ENCODE measurements at places on chromosomes 6 and 20.

GRCh38 chr6:166454692-166455515 is 72.2 kb upstream of the MPC1 start:
- no peak for ATAC-seq

- no peak for ATAC-seq
Measured at GRCh38 chr6:15444081-15444731, 198.3 kb downstream of the JARID2 start.

- no peak for ATAC-seq
Measured at GRCh38 chr6:111803804-111804203, 69.4 kb downstream of the FYN start.

DNA sequence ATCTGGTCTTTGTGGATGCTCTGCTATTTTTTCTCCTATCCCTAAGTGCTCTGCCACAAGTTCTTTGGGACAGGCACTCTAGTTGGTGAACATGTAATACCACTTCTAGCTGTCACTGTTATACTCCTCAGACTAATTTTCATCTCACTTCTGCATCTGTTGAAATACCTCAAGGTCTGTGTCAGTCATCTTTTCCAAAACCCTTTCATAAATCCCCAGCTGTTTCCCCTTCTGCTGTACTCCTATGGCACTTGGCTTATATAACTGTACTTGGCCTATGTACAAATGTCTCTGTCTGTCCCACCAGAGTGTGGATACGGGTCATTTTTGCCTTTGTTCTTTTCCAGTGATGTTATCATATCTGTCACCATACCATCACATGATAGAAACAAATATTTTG is 124.2 kb downstream of the FHL5 start:
- ATAC-seq = no peak

GRCh38 chr6:14085176-14085787 is 32.3 kb upstream of the CD83 start:
- ATAC-seq = no peak

DNA sequence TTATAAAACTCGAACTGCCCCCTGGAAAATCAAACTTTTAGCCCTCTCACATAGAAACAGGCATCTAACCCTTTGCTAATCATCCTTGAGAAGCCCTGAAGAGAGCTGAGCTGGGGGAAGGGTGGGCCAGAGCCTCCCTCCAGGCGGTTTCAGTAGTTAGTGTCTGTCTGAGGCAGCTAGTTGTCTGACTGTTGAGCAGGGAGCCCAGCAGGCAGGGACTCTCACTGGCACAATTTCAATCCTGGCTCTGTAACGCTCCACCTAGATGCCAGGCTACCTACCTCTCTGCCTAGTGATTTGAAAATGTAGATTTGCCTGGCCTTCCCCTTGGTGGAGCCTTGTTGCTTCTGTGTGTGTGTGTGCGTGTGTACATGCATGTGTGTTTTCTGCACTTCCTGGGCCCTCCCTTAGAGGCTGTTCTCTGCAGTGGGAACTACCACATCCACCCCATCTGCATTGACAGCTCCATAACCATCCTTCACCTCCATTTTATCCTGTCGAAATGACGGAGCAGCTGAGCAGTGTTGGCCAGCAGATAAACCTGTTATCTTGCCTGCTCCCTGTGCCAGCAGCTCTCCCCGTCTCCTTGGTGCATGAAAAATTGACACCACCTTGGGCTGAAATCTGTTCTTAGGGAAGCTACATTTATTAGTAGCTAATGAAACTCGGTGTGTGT is 69.6 kb upstream of the VSTM2L start:
- ATAC-seq = no peak

- no peak for ATAC-seq
Measured at GRCh38 chr20:2619961-2620595, 32.4 kb upstream of the NOP56 start.

DNA sequence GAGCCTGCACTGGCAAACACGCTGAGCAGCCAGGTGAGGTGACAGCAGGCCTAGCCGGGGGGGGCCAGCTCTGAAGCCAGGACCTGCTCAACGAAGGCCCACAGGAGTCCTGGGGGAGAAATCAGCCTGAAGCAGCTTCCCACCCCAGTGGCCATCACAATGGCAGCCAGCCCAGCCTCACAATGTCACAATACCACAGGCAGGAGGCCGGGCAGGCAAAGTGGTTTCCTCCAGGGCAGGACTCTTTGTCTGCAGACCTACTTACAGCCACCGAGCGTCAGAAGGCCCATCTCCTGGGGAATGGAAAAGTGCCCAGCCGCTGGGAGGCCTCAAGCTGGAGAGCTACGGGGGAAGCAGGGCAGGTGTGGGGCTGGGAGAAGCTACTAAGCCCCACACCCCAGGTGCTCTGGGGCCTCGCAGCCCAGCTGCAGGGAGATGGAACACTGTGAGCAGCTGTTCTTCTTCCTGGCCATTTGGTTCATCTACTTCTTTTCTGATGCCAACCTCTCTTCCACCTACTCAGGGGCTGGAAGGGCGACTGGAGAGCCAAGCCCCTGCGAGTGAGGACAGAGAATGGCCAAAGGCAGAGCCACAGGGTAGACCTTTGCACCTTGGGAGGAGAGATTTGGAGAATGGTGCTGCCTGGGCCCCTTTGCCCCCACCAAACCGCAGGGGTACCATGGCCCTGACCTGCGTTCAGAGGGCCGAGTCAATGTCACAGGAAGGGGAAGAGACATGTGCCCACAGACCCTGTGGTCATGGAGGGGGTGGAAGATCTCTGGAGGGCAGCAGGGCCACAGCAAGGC is 22.3 kb upstream of the AVP start:
- ATAC-seq = no peak

GRCh38 chr6:16095180-16095579 is 33.7 kb upstream of the MYLIP start:
- no peak for ATAC-seq

DNA sequence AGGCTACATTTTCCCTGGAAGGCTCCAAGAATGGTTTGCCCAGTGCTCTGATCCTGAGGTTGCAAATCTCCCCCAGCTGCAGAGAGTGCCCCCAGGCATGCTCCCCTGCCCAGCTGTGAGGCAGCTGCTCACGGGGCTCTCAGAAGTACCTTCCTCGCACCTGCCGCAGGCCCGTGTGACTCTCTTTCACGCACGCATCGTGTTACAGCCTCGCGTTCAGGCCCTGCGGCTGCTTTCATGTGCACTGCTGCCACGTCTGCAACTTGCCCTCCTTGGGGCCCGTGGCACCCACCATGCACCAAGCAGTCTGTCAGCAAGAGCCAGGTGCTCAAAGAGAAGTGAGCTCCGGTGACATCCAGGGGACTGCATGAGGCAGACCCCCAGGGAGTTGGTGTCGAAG is 28.6 kb upstream of the SPO11 start:
- no peak for ATAC-seq

DNA sequence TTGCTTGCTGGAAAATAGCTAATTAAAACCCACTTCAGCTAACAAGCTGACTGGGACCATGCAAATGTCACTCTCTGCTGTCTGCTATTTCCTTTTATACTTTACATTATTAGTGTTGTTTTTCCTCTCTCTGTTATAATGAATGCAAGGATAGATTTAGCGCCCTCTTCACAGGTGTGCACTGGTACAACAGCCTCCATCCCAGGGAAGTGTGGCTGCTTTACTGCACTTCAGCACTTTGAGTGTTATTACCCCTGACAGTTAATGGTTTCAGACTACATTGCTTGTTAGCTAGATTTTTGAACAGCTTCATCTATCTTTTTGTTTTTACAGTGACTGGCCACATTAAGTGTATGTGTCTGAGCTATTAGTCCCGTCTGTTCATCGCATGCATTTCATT is 405.7 kb downstream of the RNF144B start:
- no peak for ATAC-seq

DNA sequence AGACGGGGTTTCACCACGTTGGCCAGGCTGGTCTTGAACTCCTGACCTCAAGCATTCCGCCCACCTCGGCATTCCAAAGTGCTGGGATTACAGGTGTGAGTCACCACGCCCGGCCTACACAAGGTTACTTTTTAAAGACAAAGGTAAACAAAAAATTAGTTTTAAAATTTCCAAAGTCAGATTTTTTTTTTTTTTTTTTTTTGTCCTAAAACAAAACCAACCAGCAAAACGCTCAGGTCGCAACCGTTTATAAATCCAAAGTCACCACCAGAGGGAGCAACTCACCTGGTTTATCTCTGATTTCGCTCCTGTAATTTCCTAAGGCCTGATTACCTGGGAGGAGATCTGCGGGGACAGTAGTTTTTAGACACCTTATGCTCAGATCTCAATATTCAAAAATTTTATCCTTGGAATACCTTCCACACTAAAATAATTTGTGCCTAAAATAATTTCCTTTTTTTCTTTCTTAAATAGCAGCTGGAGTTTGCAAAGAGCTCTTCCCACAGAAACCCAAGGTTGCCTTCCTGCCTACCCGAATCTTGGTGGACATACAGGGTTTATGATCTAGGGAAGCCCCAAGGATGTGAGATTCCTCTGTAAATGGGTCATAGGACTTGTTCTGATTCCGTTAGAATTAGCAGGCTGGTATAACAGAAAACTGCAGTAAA is 19.8 kb upstream of the TREM1 start:
- ATAC-seq = peak; percentile 33

- no peak for ATAC-seq
Measured at GRCh38 chr6:122872311-122872710, 83.3 kb downstream of the SMPDL3A start.

DNA sequence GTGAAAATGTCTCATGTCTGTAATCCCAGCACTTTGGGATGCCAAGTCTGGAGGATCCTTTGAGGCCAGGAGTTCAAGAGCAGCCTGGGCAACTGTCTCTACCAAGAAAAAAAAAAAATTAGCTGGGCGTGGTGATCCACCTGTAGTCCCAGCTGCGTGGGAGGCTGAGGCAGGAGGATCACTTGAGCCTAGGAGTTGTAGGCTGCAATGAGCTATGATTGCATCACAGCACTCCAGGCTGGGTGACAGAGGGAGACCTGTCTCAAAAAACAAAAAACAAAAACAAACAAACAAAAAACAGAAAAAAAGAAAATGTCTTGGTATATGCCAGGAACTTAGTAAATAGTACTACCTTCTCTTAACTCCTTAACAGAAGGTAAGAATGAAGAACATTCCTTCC is 31.4 kb upstream of the TMEM14A start:
- ATAC-seq = no peak

DNA sequence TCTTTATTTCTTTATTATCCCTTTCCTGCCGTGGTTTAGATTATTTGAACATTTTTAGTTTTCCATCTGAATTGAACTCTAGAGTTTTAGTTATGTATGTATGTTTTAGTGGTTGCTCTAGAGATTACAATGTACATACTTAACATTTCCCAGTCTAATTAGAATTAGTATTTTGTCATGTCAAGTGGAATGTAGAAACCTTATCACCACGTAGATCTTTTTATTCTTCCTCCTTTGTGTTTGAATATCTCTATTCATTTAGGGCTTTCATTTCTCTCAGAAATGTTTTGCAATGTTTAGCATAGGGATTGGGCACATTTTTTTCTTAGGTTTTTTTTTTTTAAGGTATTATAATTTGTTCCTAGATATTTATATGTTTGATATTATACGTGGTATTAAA is 73.1 kb upstream of the EZR start:
- no peak for ATAC-seq

- ATAC-seq = no peak
Measured at GRCh38 chr6:166346965-166347364, 4.6 kb upstream of the SFT2D1 start.

DNA sequence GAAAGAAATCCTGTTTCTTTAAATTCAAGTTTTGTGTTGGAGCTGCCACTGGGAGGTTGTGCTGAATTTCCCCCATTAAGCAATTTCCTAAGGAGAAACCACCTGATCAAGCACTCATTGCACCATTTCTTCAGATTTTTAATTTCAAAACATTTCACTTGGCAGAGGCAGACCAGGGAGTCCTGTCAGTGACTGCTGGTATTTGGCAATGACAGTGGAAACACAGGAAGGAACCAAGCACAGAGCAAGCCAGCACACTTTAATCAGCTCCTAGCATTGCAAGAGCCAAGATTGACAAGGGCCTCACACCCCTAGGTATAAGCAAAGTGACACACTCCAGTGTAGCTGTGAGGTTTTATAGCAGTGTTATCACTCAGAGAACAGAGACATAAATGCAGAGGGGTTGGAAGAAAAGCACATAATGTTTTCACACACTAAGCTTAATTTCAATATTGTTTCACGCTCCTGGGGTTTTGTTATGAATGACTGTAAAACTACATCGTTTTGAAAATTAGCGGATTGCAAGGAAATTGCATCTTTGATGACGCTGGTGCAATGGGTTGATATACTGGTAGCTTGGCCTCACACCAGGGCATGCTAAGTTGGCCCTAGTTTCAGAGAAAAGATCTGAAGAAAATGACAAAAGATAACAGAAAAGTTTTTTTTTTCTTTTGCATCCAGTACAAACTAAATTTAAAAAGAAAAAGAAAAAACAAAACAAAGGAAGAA is 768.4 kb downstream of the TFAP2A start:
- no peak for ATAC-seq

- ATAC-seq = no peak
Measured at GRCh38 chr6:131660195-131660594, 23.1 kb downstream of the ENPP3 start.

DNA sequence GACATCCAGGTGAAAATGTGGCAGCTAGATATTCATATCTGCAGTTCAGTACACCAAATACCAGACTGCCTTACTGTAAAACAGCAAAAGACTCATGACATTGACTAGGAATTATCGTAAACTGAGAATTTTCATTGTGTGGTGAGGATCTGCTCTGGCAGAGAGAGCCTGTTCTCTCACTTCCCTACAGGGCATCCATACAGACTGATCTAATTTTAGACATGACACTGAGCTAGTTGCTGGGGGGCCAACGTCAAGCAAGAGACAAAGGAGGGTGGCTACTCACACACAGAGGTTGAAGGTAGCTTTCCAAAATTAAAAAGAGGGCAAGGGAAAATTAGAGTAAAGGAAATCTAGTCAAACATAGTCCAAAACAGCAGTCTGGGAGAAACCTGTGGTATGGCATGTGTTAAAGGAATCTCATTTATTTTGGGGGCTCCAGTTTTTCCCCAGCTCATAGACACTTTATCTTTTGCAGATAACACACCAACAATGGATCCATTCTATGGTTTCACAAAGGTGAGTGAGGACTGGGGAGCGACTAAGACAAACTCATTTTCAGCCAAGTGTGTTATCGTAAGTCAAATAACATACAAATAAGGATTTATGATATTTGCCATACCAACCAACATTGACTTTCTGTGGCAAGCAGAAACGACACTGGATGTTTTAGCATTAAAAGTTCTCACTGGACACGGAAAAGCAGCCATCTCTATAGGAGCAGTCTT is 36.6 kb upstream of the NHSL1 start:
- ATAC-seq = no peak

All from activated CD4-positive, CD25-positive, alpha-beta regulatory T cell treated with anti-CD3 and anti-CD28 coated beads, Interleukin-2, amount 50 U/mL, for 24 hours (primary cell).